Naive thymus-derived CD8-positive, alpha-beta T cell (primary cell): ENCODE measurements at places on chromosomes 7 and 10. TPM values are rescaled to one million over a fixed set of nuclear protein-coding genes. Genes with fewer than 3 reads are reported as not detected.

DNA sequence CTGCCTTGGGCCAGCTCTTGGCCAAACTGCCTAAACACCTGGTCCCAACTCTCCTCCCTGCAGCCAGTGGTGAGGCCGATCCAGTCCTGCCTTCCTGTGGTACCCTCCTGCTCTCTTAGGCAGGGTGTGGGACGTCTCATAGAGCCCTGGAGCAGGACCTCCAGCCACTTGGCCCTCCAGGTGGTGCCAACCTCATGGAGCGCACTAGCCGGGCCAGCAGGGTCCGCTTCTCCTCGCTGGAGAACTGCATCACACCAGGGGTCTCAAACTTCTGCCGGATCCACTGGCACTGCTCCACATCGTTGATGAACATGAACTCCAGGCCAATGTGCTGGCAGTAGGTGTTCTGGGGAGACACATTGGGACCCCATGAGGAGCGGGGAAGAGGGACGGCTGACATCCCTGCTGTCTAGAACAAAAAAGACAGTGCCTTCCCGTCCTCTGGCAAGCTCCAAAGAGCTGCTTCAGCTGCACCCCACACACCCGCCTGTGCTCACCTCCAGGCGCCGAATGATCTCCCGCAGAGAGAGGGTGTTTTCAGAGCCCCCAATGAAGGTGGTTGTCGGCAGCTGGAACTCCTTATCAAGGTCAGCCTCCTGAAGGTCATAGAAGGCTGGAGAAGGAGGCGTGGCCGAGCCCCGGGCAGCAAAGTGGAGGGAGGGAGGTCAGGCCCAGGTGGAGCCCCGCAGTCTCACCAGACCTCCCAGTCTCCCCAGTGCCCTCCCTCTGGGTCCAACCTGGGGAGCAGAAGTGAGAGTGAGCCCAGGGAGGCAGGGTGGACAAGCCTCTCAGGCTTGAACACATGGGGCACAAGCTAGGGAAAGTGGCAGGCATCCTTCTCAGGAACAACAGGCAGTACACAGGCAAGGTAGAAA, 10.2 kb downstream of the OGDHL start:
- DNase-seq: no peak

The SPDYE9 gene
- not detected for total RNA-seq

The FBXO24 gene
- 2.5 TPM for total RNA-seq

DNA sequence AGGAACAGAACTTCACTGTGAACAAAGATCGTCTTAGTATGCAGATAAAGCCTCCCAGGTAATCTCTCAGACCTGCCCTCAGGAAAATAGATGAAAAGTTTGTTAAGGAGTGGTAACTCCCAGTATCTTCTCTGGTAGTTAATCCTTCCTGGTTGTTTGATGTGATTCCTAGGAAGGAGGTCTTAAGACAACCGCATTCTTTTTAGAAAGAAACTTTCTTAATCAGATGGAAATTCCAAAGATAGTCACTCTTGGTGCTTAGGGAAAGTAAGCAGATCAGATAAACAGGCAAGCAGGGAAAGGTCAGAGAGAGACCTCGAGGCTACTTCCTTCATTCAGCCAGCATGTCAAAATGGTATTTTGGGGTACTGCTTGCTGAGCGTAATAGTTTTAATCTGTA, 30.5 kb upstream of the ARMC3 start:
- DNase-seq: no peak

DNA sequence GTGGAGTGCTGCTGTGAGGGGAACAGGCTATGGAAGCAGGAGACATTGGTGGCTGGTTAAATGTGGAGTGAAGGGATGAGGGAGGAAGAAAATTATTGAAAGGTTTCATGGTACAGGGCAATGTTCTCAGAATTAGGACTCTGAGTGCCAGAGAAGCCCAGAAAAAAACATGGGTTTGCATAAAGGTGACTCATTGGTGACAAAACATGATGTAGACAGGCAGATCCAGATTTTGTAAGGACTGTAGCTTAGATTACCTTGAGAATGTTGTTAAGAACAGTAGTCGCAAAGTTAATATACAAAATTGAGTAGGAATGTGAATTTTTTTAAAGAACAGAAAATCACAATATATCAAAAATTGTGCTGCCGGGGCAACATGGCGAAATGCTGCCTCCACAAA, 134.9 kb upstream of the ZNF438 start:
- DNase-seq: no peak

DNA sequence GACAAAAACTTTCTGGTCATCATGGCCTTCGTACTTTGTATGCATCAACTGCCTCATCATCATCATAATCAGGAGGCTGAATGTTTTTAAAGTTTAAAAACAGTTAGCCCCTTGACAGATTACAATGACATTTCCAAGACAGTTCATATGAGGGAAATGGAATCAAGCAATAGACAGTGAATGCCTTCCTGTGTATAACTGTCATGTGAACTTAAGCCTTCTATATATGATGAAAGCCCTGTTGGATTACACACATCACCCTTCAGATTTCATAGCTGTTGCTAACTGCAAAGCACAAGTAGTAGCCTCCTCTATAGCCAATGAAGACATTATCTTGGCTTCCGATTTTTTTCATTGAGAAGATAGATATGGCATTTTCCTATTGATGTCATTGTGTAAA, 154.0 kb downstream of the PLXDC2 start:
- DNase-seq: no peak

The GTF2IRD1 gene
- 1.3 TPM for total RNA-seq

DNA sequence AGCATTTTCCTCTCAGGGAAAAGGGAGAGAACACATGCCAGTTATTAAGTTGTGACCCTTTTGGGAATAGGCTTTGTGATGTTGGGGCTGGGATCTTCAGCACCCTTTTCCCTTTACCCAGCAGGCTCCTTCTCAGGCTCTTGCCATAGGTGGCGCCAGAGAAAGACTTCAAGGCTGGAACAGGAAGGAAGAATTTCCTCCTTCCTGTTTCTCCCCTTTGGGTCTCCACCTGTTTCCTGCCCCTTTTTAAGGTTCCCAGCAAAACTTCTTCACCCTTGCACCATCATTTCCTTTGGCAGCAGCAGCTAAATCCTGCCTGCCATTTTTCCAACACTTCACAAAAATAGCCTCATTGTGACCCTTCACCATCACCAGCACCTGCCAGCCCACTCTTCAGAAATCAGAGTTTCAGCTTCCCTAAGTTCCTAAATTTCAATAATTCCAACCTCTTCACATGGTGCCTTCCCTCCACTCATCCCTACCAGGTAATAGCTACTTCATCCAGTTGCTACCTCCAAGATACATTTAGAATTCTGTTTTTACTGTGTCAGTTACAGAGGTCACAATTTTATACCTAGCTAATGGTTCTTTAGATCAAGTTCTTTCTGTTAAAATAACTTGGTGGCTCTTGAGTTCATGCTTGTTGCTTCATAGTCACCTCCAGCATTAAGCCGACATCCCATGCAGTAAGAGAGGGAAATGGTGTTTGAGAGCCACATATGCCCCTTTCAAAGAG, 22.4 kb upstream of the FOXK1 start:
- DNase-seq: no peak

- no peak for DNase-seq
Measured at GRCh38 chr10:681670-682318, 7.7 kb downstream of the DIP2C start.

GRCh38 chr10:5775685-5776084, 37.5 kb downstream of the GDI2 start:
- peak; percentile 82 for DNase-seq

DNA sequence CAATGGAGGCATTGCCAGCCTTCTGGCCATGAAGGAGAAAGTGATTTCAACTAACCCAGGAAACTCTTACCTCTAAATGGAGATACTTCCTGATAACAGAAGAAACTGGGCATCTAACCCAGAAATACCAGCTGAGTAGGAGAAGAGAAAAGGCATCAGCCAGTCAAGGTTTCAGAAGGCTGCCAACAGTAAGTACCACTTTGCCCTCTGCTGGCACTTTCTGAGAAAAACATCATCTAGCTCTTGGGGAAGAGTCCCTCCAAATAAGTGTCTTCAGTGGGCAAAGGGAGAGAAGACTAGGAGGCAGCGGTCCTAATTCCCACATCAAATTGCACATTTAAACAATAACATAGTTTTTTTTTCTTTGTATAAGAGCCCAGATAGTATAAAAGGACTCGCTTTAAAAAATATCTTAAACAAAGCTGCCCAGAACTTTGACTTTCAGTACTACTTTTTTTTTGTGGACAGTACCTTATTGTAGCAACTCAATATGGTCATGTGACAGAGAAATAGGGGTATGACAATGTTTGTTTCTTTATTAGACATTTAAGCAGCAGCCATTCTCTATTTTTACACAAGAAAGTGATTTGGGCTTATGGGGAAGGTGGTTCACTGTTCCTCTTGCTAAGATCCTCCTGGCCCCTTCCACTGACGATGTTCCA, 157.3 kb downstream of the CTTNBP2 start:
- no peak for DNase-seq

- DNase-seq: no peak
Measured at GRCh38 chr7:95690367-95690947, 81.9 kb upstream of the DYNC1I1 start.

The ITIH5 gene
- not detected for total RNA-seq

GRCh38 chr7:156969972-156970420, 20.5 kb downstream of the NOM1 start:
- DNase-seq: no peak
